Activated CD4-positive, alpha-beta T cell treated with anti-CD3 and anti-CD28 coated beads, Interleukin-2, amount 50 U/mL, for 16 hours (primary cell): ENCODE measurements at places on chromosomes 4 and X.

- no peak for DNase-seq
Observed at GRCh38 chrX:623599-624315, 6.8 kb upstream of the SHOX start.

- DNase-seq = no peak
Observed at GRCh38 chr4:104494185-104494584, 509 bp downstream of the CXXC4 start.

DNA sequence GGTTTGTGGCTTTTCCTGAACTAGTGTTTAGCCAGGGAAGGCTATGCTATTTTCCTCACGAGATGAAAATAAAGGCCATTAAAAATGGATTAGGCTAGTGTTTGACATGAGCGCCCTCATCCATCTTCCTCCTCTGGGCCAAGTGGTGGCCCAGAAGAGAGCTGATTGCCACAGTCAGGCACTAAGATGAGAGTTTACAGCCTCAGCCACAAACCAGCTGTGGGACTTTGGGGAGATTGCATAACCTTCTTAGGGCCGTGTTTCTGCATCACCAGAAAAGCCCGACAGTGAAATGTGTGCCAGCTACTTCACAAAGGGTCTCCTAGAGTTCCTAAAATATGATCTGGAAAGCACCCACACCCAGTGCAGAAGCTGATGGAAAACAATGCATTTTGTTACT, 42.3 kb upstream of the LNX1 start:
- DNase-seq = no peak

GRCh38 chrX:129653971-129654651, 645 bp downstream of the APLN start:
- DNase-seq = peak; percentile 16

DNA sequence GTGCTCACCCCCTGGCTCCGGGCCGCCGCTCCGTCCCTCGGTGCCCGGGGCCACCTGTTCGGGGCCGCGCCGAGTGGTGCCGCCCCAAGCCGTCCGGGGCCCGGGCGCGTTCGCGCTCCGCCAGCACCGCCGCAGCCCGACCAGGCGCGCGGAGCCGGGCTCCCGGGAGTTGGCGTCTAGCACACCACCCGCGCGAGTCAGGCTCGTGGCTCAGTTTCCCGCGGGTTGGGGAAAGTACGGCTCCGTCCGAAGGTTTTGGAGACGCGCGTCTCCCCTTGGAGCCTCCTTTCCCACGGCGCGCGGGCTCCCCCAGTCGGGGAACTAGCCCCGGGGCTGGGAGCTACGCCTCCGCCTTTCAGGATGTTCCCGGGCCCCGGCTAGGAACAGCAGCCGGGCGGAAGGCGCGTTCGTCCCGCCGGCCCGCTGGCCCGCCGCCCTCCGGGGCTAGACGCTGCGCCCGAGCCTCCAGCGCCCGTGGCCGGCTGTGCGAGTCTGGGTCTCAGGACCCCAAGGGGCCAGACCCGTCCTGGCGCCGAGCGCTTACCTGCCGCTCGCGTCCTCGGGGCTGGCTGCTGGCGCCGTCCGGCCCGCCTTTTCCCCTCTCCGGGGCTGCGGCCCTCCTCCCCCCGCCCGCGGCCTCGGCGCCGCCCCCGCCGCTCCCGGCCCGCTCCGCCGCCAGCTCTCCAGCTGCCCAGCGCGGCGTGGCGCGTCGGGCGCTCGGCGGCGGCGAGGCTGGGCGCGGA, at the start of gene ADGRG2:
ADGRG2 (minus strand) TSS at position 571 of the 743 bp plus-strand sequence. CDS start 53,634 bp downstream, outside the sequence.
- DNase-seq = no peak

DNA sequence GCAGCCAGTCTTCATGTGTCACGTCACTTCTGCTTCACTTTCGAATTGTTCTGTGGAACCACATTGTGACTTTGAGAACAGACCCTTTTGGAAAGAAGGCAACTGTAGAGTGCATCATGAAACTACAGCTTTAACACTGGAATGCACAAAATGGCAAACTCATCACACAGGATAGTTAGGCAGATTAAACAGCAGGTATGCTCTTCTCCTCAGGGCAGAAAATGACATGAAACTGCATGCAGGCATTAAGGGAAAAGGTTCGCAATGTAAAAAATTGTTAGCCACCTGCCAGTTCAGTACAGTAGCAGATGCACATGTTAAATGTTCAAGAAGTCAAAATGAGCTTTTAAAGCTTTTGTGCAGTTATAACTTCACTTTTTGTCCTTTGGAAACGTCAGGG, 864.6 kb upstream of the IGFBP7 start:
- DNase-seq = no peak

DNA sequence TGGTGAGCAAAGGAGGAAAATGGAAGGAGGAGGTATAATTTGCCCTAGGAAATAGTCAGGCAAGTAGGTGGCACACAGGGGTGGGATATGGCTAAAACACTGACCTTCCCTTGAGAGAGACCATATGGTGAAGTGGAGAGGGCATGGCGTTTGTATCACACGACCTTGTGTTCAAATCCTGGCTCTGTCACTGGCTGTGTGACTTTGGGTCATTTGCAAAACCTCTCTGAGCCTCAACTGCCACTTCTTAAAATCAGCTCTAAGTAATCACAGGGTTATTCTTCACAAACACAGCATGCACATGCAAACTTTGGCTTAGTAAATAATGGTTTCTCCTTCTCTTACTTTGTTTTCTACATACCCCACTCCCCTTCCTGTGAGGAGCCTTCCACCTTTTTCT, 8.7 kb downstream of the PDGFRA start:
- DNase-seq = no peak

- no peak for DNase-seq
Observed at GRCh38 chr4:25608644-25609043, 47.0 kb upstream of the SLC34A2 start.

- DNase-seq = no peak
Observed at GRCh38 chr4:41878991-41879491, 56.2 kb upstream of the TMEM33 start.

DNA sequence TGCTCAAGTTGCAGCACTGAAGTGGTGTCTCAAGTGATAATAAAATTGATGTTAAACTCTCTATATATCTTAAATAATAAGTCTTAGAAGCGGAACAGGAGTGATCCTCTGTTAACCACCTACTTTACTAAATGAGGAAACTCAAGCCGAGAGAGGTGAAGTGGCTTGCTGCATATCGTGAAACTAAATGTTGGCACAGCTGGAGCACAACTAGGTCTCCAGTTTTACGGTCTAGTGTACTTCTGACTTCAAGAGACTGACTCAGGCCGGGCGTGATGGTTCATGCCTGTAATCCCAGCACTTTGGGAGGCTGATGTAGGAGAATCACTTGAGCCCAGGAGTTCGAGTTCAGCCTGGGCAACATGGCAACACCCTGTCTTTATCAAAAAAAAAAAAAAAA, 35.5 kb upstream of the PLS3 start:
- no peak for DNase-seq

DNA sequence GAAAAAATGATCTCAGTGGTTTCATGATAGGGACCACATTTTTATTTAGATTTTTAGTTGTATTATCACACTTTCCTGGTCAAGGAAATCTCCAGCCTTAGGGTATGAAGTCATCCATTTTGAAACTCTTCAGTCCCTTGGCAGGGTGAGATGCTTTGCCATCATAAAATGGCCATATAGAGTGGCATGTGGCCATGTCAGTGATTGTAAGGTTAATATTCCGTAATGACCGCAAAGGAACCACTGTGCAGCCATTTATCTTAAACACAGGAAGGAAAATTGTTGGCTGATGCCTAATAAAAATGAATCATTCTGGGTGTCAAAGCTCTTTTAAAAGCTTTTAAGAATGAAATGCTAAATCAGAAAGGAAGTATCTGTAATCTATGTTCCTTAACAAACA, 35.6 kb downstream of the COMMD8 start:
- no peak for DNase-seq

- DNase-seq = no peak
Observed at GRCh38 chrX:121975671-121976070, 928.3 kb downstream of the GLUD2 start.

DNA sequence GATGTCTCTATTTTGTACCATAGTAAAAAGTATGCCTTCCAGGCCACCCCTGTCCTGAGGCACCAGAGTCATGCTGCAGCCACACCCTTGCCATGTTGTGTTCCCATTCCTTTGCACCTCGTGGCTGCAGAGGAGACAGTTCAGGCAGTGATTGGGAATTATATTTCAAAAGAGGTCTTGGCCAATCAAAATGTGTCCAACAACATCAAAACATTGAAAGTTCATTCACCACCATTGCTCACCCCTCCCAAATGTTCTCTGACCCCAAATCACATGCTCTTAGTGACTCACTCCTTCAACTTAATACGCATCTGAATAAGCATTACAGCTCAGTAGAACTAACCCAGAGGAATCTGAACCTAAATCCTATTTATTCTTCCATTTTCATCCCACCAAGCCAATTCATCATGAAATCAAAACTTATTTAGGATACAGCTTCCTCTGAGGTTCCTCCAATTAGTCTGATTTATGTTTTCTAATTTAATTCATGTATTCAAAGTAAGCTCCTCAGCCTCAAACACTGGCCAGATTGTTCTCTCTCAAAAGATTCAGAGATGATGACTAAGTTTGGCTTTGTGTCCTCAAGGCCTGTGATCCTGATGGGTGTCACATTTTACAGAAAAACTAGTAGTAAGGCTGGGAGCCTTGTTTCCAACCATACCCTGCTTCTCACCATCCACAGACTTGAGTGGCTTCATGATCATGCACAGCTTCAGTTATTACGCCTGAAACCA, 323.2 kb upstream of the INTU start:
- DNase-seq = no peak
